ENCODE measurements at places on chromosomes 7 and 10. TPM values are rescaled to one million over a fixed set of nuclear protein-coding genes. Genes with fewer than 3 reads are reported as not detected.

Gene ASB15
- total RNA-seq: not detected

Gene TMEM176B
- not detected for total RNA-seq

- no peak overlapping the region for H3K4me3 ChIP-seq
- no peaks in the 10 kb centered on the region for H3K27me3 ChIP-seq
- no peaks in the 10 kb centered on the region for H3K4me1 ChIP-seq
These were observed 792.6 kb upstream of the C7orf33 start for GRCh38 chr7:147798001-147798400.

GRCh38 chr10:124285587-124286527, 132.9 kb downstream of the OAT start:
- H3K4me1 ChIP-seq: no peaks in the 10 kb centered on the region
- no peak overlapping the region for H3K27ac ChIP-seq
- H3K27me3 ChIP-seq: no peaks in the 10 kb centered on the region

DNA sequence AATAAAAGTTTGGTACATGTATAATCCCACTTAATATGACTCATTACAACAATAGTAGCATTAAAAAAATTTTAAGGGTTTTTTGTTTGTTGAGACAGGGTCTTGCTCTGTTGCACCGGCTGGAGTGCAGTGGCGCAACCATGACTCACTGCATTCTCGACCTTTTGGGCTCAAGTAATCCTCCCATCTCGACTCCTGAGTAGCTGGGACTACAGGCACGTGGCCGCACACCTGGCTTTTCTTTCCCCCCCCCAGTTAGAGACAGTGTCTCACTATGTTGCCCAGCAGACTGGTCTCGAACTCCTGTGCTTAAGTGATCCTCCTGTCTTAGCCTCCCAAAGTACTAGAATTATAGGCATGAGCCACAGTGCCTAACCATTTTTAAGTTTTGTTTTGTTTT, 40.7 kb downstream of the KMT2C start:
- no peaks in the 10 kb centered on the region for H3K27me3 ChIP-seq
- DNase-seq: no peak
- no peak overlapping the region for H3K4me3 ChIP-seq
- no peaks in the 10 kb centered on the region for H3K36me3 ChIP-seq

GRCh38 chr10:75335983-75336382, 65.6 kb downstream of the ZNF503 start:
- H3K27ac ChIP-seq: no peak overlapping the region
- no peaks in the 10 kb centered on the region for H3K36me3 ChIP-seq
- no peaks in the 10 kb centered on the region for H3K27me3 ChIP-seq
- DNase-seq: no peak
- H3K4me3 ChIP-seq: no peak overlapping the region

- no peak overlapping the region for H3K4me3 ChIP-seq
- no peaks in the 10 kb centered on the region for H3K4me1 ChIP-seq
- H3K36me3 ChIP-seq: no peaks in the 10 kb centered on the region
- H3K27ac ChIP-seq: no peak overlapping the region
- DNase-seq: no peak
- H3K27me3 ChIP-seq: no peaks in the 10 kb centered on the region
These were observed 188.7 kb upstream of the MINDY3 start for GRCh38 chr10:16049050-16049449.

GRCh38 chr10:132532179-132532578, 5.4 kb upstream of the INPP5A start:
- H3K36me3 ChIP-seq: no peaks in the 10 kb centered on the region
- H3K27ac ChIP-seq: no peak overlapping the region
- H3K4me3 ChIP-seq: no peak overlapping the region
- H3K27me3 ChIP-seq: no peaks in the 10 kb centered on the region

- no peaks in the 10 kb centered on the region for H3K4me1 ChIP-seq
- H3K36me3 ChIP-seq: no peaks in the 10 kb centered on the region
- H3K27ac ChIP-seq: no peak overlapping the region
- H3K27me3 ChIP-seq: no peaks in the 10 kb centered on the region
- H3K4me3 ChIP-seq: no peak overlapping the region
These were observed 93.8 kb downstream of the MKI67 start for GRCh38 chr10:128032466-128032865.

Gene INA
- not detected for total RNA-seq

DNA sequence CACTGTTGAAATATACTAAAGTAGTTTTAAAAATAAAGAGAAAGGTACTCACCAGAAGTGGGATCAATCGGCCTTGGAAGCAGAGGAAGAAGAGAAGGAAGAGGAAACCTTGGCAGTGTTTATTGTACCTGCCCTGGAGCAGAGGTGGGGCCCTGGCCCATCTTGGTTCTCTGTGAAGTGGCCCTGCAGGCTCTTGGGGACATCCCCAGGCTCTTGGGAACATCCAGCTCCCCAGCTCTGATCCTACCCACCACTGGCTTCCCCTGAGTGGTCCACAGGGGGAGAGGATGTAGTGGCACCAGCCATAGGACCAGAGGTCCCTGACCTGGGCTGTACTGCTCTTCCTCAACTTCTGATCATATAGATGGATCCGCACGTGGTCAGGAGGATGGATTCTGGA, 22.3 kb upstream of the RET start:
- H3K36me3 ChIP-seq: no peaks in the 10 kb centered on the region
- no peaks in the 10 kb centered on the region for H3K4me1 ChIP-seq
- H3K27ac ChIP-seq: no peak overlapping the region
- H3K27me3 ChIP-seq: no peaks in the 10 kb centered on the region
- no peak for DNase-seq

Gene GPR141
- total RNA-seq: 1.1 TPM

Gene CLDN12
- 2.0 TPM for total RNA-seq

Gene WIPF3
- not detected for total RNA-seq

Gene LRRC4
- total RNA-seq: 0.82 TPM

- no peak for DNase-seq
- no peaks in the 10 kb centered on the region for H3K36me3 ChIP-seq
- no peak overlapping the region for H3K4me3 ChIP-seq
- no peak overlapping the region for H3K27ac ChIP-seq
These were observed 39.2 kb upstream of the DMTF1 start for GRCh38 chr7:87113077-87113476.

GRCh38 chr10:36446881-36447280, 678.5 kb upstream of the ANKRD30A start:
- no peak overlapping the region for H3K4me3 ChIP-seq
- H3K36me3 ChIP-seq: no peaks in the 10 kb centered on the region
- no peaks in the 10 kb centered on the region for H3K27me3 ChIP-seq
- no peak overlapping the region for H3K27ac ChIP-seq
- H3K4me1 ChIP-seq: no peaks in the 10 kb centered on the region
- DNase-seq: no peak

GRCh38 chr10:119396008-119396708, 146.4 kb downstream of the RGS10 start:
- peaks cover 4% of the 10 kb centered on the region for H3K36me3 ChIP-seq
- H3K4me1 ChIP-seq: no peaks in the 10 kb centered on the region
- H3K27me3 ChIP-seq: no peaks in the 10 kb centered on the region
- no peak overlapping the region for H3K4me3 ChIP-seq
- DNase-seq: no peak

GRCh38 chr10:67151471-67151870, 225.6 kb downstream of the LRRTM3 start:
- no peak for DNase-seq
- no peaks in the 10 kb centered on the region for H3K4me1 ChIP-seq
- H3K4me3 ChIP-seq: no peak overlapping the region
- H3K27ac ChIP-seq: no peak overlapping the region
- no peaks in the 10 kb centered on the region for H3K27me3 ChIP-seq

DNA sequence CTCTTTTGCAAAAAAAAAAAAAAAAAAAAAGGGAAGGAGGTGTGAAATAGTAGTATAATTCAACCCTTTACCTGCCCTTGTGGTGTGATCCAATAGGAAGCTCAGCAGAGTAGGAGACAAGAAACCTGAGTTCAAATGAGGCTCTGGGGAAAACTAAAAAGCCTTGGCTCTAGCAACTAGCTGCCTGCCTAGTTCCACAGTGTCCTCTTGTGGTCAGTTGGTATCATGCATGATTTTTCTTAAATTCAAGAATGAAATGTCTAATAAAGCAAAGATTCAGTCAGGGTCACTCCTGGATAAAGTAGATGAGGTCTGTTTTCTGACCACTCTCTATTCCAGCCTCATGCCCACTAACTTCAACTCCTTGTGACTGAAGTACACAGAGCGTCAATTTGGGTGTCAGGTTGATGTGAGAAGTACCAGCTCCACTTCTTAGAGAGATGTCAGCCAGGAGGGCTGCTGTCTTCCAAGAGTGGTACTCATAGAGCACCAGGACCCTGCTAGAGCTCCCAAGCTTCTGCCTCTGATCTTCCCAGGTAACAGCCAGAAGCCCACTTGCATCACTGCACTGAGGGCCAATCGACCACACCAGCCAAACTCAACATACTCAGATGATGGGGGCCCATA, 10.5 kb downstream of the LSM5 start:
- H3K36me3 ChIP-seq: peaks cover under 1% of the 10 kb centered on the region
- DNase-seq: no peak
- H3K4me1 ChIP-seq: no peaks in the 10 kb centered on the region

- H3K4me1 ChIP-seq: peaks cover 9% of the 10 kb centered on the region
- DNase-seq: no peak
- H3K27ac ChIP-seq: no peak overlapping the region
These were observed 139.7 kb downstream of the TMEM26 start for GRCh38 chr10:61313460-61313859.

DNA sequence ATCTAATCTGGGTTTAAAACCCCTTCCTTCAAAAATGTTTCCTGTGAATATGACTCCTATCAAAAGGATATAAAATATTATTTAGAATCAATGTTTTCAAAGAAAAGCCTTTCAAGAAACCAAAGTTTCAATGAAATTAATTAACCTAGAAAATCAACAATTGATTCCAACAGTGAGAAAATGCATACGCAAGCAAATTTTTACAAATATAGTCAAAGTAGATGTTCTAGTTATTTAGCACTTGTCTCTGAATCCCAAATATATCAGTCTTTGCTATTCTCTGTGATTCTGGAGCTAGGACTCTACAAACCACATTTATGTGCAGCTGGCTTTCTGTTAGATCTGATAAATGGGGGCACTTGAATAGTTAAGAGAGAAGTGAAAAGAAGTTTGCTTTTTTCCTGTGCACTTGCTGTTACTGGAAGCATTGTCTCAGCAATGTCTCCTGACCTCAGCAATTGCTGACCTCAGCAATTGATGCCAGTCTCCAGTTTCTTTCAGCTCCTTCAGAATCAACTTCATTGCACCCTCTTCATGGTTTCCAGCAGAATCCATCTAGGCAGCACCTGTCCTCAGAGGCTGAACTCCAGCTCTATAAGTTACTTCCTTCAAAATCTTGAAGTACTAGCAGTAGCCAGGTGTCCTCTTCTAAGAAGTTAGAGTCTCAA, 879.9 kb upstream of the LRRN3 start:
- DNase-seq: no peak
- H3K4me3 ChIP-seq: no peak overlapping the region

GRCh38 chr10:51585742-51586141, 113.7 kb downstream of the CSTF2T start:
- H3K27me3 ChIP-seq: no peaks in the 10 kb centered on the region
- H3K36me3 ChIP-seq: no peaks in the 10 kb centered on the region
- H3K27ac ChIP-seq: no peak overlapping the region
- H3K4me1 ChIP-seq: no peaks in the 10 kb centered on the region
- no peak for DNase-seq

Gene KAZALD1
- 0.33 TPM for total RNA-seq

Gene CCL24
- not detected for total RNA-seq

DNA sequence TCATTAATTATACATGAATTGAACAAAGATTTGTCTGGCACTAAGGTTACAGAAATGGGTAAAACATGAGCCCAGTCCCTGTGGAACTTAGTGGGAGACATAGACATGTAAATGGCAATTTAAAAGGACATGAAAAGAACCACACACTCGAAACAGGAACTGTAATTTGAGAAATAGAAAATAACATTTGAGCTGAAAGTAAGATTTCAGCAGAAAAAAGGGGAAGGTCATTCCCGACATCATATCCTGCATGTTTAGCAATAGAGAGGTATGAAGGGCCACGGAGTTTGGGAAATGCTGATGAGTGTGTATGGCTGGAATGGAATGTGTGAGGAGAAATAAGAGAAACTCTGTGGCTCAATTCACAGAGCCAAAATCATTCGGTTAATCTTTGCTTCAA, 175.4 kb upstream of the AHR start:
- no peaks in the 10 kb centered on the region for H3K36me3 ChIP-seq
- no peak overlapping the region for H3K27ac ChIP-seq
- DNase-seq: no peak
- no peaks in the 10 kb centered on the region for H3K27me3 ChIP-seq
- no peak overlapping the region for H3K4me3 ChIP-seq

GRCh38 chr10:5589011-5589660, 64.4 kb downstream of the CALML3 start:
- no peaks in the 10 kb centered on the region for H3K36me3 ChIP-seq
- H3K4me1 ChIP-seq: no peaks in the 10 kb centered on the region
- no peak for DNase-seq
- H3K27me3 ChIP-seq: no peaks in the 10 kb centered on the region
- no peak overlapping the region for H3K4me3 ChIP-seq

GRCh38 chr10:97514344-97514743, 15.6 kb downstream of the UBTD1 start:
- DNase-seq: no peak
- H3K27ac ChIP-seq: no peak overlapping the region
- H3K27me3 ChIP-seq: no peaks in the 10 kb centered on the region
- H3K36me3 ChIP-seq: no peaks in the 10 kb centered on the region
- no peak overlapping the region for H3K4me3 ChIP-seq

Gene TMEM130
- total RNA-seq: not detected

- H3K36me3 ChIP-seq: no peaks in the 10 kb centered on the region
- no peak overlapping the region for H3K27ac ChIP-seq
- DNase-seq: no peak
- H3K4me3 ChIP-seq: no peak overlapping the region
- no peaks in the 10 kb centered on the region for H3K27me3 ChIP-seq
These were observed 85.3 kb downstream of the CNTNAP2 start for GRCh38 chr7:146201945-146202344.

Gene OGDHL
- not detected for total RNA-seq

GRCh38 chr10:116848032-116848943, 1.0 kb upstream of the ENO4 start:
- H3K4me3 ChIP-seq: no peak overlapping the region
- H3K27ac ChIP-seq: no peak overlapping the region
- no peak for DNase-seq
- H3K4me1 ChIP-seq: no peaks in the 10 kb centered on the region
- H3K36me3 ChIP-seq: no peaks in the 10 kb centered on the region

- H3K27me3 ChIP-seq: no peaks in the 10 kb centered on the region
- DNase-seq: no peak
- H3K36me3 ChIP-seq: no peaks in the 10 kb centered on the region
These were observed 114.6 kb upstream of the AGK start for GRCh38 chr7:141436575-141437075.

Data from naive thymus-derived CD4-positive, alpha-beta T cell (primary cell).